NCI-H2029 treated with DMSO at 0.1 percent for 48 hours (cell line): ENCODE measurements at places on chromosomes 1 and 21.

GRCh38 chr1:14642712-14643111, 44.2 kb downstream of the KAZN start:
- no peak for DNase-seq

DNA sequence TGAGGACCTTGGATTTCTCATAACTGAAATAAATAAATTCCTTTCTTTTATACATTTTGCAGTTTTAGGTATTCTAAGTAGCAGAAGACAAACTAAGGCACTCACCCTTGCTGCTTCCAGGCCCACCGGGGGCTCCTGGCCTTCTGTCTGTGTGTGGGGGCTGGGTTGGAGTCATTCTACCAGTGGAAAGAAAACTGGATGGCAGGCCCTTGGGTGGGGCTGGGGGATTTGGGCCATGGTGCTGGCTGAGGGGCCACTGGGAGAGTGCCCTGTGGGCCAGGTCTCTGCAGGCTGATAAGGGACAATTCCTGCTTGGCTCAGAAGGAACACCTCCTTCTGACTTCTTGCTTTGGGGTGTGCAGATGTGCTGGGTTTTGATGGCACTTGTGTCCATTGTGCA, 54.0 kb upstream of the CSF3R start:
- DNase-seq = no peak

GRCh38 chr1:82704393-82704792, 903.7 kb downstream of the ADGRL2 start:
- DNase-seq = no peak

GRCh38 chr1:13794231-13795187, 94.5 kb downstream of the PRDM2 start:
- DNase-seq = no peak

DNA sequence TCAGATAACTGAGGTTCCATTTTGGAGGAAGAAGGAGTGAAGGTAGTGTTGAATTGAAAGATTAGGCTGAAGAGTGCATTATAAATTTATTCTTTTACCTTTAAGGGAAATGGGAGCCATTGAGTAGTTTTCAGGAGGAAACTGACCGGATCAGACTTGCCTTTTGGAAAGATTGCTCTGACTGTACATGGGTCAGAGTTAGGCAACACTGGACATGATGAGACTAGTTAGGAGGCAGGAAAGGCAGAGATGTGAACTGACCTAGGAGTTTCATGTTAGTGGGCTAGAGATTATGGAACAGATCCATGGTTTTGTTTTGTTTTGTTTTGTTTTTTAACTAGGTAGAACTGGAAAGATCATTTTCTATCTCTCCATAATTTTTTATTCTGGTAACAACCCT, 78.2 kb downstream of the SNX7 start:
- DNase-seq = no peak

DNA sequence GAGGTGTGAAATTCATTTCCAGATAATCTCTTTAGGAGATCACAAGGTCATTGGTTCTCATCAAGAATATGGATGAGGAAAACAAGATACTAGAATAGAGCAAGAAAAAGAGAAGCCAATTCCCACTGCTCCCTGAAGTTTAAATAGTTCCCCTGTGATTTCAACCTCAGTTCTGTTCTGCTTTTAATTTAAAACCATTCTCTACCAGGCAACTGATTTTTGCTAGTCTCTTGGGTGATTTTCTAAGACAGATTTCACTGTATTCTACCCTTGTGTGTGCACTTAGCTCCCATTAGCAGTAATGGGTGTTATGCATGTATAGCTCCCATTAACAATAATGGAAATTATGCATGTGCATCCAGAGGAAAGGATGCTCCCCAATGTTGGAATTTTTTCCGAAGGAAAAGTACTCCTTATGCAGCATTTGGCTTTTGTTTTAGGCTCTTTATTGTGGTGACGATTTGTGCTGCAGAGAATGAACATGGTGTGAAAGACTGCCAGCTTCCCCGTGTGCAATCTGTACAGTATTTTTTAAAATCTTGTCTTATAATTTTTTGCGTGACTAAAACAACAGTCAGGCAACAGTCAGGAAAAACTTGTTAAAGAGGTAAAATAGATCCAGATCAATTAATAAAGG, 144.0 kb upstream of the ZRANB2 start:
- no peak for DNase-seq

DNA sequence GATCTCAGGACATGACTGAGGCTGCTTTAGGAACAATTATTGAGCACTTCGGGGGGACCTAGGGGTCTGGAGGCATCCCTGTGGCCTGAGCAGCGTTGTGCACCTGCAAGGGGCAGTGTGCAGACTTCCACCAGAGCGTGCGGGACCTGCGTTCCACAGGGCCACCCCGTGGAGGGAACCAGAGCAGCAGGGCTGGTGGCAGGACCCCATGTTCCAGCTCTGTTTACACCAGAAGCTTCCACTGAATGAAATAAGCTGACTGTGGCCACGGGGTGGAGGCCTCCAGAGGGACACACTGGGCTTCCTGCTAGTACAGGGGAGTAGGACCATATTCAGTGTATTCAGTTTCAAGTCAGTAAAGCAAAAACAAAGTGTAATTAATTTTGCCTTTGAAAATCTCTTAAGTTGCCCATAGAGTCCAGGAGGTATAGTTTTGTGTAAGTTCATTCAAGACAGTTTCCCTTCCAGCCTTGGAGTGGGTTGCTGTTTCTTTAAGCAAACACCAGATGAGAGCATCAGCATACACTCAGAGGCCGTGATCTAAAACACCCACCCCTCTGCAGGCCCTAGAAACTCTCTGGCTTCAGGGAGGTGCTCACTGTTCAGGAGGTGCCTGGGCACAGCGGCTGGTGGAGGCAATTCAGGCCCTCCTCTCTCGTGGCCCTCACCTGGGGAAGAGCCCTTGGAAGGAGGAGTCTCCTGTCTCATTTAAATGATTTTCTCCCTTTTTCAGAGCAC, 16.6 kb downstream of the SLC1A7 start:
- DNase-seq = no peak

GRCh38 chr1:223760833-223761232, 48.5 kb downstream of the CAPN2 start:
- no peak for DNase-seq

DNA sequence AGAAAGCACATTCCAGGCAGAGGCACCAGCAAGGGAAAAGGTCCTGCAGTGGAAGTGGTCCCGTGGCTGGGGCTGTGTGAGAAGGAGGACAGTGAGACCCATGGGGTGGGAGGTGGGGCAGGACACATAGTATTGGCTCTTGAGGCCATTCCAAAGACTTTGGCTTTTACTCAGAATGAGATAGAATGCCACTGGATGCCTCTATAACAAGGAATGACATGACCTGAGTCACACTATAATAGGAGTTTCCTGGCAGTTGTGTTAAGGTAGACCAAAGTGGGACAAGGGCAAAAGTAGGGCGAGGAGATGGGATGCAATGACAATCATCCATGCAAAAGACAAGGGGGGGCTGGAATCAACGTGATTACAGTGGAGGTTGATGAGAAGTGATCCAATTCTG, 24.7 kb upstream of the LAMC2 start:
- no peak for DNase-seq

DNA sequence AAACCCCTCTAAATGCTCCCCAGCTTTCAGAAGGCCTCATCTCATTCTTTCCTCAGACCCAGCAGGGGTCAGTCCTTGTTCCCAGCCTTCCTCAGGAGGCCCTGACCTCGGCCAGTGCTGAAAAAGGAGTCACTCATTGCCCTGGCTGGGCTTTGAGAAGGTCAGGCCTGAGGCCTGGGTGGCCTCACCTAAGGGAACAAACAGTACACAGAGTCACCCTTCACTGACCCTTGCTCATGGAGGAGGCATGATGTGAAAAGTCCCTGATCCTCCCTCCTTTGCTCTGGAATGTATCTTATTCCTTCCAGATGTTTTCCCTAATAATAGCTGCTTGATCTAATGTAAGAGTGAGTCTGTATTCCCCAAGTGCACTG, 117.7 kb upstream of the SLC44A3 start:
- DNase-seq = no peak

GRCh38 chr1:198605406-198605805, 33.4 kb upstream of the PTPRC start:
- DNase-seq = no peak

GRCh38 chr1:216119600-216119999, 303.6 kb downstream of the USH2A start:
- no peak for DNase-seq

- no peak for DNase-seq
These were observed 12.1 kb upstream of the SLC45A3 start for GRCh38 chr1:205692423-205692822.

DNA sequence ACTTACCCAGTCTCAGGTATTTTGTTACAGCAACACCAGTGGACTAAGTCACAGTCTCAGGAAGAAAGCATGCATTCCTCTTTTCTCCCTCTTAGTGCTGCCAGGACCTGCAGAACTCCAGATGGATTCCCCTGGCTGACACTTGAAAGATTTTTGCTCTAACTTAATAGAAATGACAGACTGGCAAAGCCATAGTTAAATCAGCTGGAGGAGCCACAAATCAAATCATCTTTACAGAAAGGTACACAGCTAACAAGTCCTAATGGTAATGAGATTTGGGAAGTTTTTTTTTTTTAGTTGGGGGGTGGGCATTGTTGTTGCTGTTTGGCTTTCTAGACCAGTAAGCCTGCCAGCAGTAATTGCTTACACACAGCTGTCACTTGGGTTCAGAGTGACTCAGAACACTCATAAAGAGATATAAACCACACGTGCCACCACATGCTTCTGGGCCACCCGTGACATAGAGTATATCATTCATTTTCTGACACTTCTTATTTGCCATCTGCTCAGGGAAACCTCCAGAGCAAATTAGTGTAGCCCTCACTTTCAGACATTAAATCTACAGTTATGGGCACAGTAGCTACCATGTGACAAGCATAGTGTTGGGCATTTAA, 72.4 kb downstream of the FH start:
- DNase-seq = no peak

DNA sequence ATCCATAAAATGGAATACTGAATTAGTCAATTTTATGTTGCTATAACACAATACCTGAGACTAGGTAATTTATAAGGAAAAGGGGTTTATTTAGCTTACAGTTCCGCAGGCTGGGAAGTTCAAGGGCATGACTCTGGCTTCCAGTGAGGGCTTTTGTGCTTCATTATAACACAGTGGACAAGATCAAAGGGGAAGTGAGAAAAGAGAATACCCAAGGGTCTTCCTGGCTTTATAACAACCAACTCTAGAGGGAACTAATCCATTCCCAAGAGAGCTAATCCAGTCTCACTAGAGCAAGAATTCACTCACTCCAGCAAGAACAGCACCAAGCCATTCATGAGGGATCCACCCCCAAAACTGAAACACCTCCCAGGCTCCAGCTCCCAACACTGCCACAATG, 3.1 kb downstream of the KIFAP3 start:
- no peak for DNase-seq

- DNase-seq = no peak
These were observed 40.7 kb downstream of the MAP3K21 start for GRCh38 chr1:233368106-233368788.

DNA sequence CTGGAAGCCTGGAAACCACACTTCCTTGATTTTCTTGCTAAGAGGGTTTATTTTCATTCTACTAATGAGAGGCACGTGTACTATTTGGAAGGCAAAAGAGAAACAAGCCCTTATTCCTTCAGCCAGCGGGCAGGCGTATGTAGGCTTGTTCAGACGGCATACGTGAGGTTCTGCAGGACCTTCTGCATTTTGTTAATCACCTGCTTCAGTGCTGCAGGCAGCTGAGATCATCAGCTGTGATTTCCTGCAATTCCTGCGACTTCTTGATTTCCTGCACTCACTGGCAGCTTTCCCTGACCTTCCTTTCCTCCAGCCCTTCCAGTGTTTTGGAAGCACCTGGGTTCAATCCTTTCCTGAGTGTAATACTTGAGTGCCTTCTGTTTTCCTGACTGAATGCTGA, 43.4 kb downstream of the TSNAX start:
- DNase-seq = no peak

DNA sequence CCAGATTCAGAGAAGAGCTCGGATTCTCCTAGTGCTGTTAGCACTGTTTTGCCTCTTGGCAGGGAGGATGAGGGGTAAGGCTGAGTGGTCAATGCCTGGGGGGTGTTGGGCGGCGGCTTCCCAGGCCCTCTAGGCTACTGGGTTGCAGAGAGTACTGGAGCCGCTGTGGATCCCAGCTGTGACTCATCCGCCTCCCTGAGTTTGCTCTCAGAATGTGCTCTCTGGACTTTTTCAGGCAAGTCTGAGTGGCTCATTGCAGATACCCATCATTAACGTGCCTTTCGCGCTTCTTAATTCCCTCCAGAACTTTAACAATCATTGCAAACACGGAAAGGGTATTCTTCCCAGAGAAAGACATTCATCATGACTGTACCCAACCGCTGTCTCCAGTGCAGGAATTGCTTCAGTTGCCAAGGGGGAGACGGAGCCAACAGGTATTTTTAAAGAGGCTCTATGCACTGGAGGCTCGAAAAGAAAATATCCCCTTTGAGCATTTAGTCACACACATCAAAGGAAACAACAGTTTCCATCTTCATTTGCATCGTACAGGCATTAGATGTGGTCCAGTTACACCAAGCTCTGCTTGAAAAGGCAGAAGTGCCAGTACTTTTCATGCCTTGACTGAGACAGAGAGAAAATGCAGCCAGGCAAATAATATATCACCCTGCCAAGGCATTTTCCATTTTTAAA, 14.4 kb upstream of the CAMTA1 start:
- DNase-seq = no peak

DNA sequence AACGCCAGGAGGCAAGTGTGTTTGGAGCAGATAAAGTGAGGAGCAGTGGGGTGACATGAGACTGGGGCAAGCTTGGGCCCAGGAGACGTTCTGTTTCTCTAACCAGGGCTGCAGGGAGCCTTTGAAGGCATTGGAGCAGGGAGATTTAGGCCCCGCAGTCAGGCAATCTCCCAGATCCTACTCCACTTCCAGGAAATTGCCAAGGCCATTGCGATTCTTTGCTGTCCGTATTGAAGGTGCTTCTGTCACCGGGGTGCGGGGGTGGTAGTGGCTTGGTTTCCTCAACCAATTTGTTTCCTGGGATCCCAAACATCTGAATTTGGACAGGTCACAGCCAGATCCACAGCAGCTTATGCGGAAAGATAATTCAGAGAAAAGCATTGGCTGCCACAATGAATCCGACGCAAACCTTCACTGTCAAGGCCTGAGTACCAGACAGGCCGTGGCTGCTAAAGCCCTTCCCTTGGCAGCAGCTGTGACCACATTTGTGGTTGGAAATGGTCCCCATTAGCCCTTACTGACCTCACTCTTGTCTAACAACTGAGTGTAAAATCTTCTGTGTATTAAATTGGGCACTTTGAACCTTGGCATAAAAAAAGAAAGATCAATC, 385.6 kb downstream of the PTPRU start:
- DNase-seq = no peak
